Activated naive CD4-positive, alpha-beta T cell treated with Interleukin-2 at 50 U/mL for 16 hours (primary cell): ENCODE measurements at places on chromosomes 1 and 21.

- no peak for DNase-seq
These were observed 194.2 kb upstream of the FMN2 start for GRCh38 chr1:239897458-239897857.

- no peak for DNase-seq
These were observed 46.9 kb upstream of the GNG12 start for GRCh38 chr1:67880056-67880601.

DNA sequence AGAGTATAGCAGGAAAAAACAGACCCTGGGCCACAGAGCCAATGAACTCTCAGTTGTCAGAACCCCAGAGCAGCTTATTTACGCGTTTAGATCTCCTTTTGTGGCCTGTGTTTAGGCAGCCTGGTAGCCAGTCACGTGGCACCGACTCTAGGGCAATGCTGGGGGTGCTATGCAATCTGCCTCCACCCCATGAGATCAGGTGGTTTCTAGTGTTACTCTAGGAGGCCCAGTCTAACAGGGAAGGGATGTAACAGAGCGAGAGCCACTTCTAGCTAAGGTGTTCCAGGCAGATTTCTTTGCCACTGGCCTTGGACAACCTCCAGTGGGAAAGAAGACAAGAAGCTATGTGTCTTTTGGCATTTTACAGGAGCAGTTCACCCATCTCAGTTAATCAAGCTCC is 12.0 kb upstream of the A3GALT2 start:
- DNase-seq: no peak

DNA sequence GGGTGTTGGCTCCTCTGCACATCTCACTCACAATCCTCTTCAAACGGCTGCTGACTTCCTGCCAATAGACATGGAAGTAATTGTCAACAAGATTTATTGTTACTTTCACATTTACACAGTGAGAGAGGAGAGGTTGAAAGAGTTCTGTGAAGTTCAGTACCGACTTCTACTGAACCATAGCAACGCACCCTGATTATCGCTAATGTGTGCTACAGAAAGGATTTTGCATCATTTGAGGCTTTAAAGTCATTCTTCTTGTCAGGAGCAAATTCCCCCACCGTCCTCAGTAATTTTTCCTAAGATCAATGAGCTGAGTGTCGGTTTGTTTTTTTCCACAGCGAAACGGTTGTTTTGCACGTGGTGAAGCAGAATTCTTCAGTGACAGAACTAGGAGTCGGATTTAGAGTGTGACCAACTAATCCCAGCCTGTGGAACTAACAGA is 361.0 kb downstream of the ADGRL2 start:
- DNase-seq: no peak

DNA sequence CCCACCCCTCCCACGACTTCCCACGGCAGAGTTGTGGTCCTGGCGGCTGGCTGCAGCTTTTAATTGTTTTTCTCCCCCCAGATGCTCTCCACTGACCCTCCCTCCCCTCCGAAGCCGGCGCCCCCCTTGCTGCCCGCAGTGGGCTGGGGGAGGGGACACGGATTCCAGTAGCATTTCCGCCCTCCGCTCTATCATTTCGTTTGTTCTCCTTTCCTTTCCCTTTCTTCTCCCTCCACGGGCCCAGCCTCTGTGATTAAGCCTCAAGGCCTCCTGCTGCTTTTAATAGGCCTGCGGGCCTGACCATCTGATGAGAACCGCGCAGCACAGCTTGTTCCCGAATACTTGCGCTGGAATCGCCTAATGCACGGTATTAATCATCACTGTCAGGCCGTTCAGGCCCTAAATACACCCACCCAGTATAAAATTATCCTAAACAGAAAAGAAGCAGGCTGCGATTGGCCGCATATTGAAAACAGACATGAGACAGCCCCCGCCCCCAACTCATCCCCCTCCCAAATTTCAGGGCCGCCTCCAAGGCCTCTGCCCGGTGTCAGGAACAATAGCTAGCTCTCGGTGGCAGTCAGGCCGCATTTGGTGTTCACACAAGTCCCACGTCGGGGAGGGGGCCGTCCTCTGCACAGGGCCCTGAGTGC is 102.0 kb upstream of the ARHGEF16 start:
- DNase-seq: no peak

DNA sequence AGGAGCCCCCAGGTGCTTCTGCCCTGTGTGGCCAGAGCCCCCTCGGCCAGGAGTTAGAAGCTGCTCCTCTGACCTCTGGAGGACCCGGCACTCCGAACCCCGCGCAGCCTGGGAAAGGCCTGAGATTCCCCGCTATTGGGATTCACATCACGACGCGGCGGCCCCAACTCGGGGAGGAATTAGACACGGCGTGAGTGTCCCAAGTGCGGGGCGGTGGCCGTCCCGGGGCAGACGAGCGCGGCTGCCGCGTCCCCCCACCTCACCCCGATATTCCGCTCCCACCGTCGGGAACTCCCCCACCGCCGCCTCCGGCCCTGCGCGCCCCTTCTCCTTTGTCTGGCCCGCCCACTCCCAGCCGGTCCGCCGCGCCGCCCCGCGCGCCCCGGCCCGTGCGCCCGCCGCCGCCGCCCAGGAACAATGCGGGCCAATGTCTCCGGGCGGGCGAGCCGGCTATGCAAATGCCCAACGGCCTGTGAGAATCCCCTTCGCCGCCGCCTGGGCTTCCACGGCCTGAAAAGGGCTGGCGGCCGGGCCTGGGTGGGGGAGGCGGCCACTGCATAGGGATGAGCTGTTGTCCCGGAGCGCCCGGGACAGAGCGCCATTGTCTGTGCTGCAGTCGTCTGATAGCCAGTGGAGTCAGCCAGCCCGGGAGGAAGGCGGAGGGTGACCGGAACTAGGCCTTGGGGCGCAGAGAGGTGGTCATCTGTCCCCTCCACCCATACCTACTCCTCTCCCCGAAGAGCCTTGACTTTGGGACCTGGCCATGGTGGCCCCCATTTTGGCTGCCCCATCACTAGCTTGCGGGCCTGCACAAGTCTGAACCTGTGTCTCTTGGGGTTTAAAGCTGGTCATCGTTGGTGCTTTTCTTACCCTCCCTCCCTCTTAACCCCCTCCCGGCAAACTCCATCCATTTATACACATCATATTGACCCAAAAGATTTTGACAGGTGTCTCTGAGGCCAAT is 19.4 kb downstream of the RHBG start:
- no peak for DNase-seq

DNA sequence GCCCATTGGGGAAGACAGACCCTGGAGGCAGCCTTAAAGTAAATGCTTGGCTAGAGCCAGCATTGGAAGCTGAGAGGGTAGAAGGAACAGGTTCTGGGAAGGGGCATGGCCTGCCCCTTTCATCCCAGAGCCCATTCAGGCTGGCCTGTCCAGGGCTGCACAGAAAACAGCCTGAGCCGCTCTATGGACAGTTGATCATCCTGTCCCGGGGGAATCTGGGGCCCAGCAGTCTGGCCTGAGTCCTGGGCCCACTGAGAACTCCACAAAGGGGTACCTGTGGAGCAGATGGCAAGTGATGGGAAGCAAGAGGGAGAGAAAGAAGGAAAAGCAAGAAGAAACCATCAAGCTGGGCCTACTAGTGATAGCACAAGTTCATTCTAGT is 13.2 kb downstream of the TMEM81 start:
- no peak for DNase-seq

GRCh38 chr1:74412244-74412643 is 100.2 kb downstream of the LRRC53 start:
- no peak for DNase-seq

DNA sequence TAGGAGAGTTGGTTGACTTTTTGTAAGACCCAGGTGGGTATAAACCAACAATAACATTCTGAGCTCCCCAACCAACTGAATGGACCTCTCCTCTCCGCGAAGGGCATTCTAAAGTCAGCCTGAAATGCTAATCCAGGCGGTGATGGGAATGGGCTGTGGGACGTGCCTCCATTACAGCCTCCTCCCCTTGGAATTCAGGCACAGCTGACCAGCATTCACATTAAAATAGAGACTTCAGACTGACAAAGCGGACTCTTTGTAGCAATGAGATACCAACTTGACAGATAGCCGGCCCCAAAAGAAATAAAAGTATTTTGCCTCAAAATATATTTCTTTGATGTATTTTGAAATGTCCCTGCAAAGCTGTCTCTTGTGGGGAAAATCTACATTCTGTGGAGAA is 101.7 kb downstream of the KIF26B start:
- no peak for DNase-seq

- DNase-seq: no peak
These were observed 108.7 kb downstream of the LTN1 start for GRCh38 chr21:28883931-28884330.

DNA sequence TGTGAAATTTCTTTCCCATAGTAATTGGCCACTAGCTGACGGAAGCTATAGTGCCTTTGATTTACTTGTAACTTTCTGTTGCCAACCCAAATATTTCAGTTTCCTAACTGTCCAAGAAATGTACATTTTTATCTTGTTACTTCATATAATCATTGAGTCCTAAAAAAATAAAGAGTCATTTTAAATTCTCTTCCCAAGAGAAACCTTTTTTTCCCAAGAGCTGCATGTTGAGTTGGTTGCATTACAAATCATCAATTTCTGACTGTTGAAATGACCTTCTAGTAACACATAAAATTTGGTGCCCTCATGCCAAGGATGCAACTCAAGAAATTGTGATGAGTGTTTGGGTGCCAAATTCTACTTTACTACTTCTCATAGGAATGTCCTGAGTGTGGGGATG is 61.0 kb downstream of the HMCN1 start:
- DNase-seq: no peak

- no peak for DNase-seq
These were observed 655 bp upstream of the KIRREL1 start for GRCh38 chr1:157992833-157993146.

GRCh38 chr21:46219591-46220239 is 8.9 kb downstream of the LSS start:
- DNase-seq: no peak

DNA sequence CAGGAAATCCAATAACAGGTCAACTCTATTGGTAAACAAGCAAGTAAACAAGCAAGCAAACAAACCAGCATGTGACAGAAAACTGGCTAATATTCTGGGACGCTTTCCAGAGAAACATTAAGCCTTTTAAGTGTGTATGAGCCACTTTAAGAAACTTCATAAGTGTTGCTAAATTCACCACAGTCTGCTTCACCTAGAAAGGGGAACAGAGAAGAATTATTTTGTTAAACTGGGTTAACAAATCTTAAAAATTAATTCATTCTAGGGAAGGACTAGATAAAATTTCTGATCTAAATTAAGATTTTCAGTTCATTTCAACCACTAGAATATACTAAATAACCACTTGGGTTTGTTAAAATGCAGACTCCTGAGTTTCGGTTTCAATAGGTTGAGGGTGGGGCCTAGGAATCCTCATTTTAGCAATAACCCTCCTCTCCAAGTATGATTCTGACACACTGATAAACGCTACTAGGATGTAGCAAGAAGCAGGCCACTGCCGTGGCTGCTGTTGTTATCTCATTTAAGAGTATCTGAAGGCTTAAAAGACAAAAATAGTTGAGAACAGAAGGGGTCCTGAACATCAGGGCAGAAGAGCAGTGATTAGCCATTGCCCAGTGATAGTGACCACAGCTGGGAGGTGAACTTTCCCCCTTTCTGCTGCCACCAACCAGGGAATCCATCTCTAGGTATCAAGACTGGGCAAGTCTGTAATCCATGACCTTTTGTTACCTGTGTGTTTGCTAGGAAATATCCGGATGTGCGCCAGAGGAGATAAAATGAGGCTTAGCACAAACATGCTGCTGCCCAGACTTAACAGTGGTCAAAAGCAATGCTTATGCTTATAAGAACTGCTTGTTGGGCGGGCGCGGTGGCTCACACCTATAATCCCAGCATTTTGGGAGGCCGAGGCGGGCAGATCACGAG is 11.2 kb downstream of the CREG1 start:
- DNase-seq: no peak

DNA sequence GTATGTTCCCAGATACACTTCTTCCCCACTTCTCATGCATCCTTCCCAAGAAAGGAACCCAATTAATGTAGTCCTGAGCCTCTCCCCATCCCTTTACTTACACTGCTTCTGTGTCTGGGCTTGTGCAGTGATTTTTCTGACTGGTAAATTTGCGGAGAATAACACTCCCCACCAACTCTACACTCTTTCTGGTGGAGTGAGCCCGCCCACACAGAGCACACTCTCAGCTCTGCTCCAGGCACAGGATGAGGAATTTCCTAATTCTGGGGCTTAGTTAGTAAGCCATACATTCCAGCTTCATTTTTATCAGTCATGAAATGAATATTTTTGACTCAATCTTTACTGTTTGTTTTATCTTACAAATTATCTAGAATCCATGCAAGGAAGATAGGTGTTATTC is 38.6 kb downstream of the FMO4 start:
- no peak for DNase-seq

DNA sequence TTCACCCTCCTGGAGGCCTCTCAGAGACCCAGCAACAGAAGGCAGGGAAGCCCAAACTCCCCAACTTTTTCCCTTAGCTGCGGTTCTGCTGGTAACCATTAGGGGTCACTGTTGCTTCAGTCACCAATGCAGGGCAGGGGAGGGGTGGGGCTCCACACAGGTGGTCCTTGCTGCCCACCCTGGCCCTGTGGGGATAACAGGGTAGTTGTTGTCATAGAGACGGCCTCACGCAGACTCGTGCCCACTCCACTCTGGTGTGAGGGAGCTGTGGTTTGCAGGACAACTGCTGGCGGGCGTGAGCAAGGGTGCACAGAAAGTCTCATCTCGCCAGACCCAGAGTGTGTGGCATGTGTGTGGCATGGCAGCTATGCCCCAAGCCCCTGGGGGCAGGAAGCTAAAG is 19.9 kb downstream of the INSRR start:
- peak; percentile 45 for DNase-seq

DNA sequence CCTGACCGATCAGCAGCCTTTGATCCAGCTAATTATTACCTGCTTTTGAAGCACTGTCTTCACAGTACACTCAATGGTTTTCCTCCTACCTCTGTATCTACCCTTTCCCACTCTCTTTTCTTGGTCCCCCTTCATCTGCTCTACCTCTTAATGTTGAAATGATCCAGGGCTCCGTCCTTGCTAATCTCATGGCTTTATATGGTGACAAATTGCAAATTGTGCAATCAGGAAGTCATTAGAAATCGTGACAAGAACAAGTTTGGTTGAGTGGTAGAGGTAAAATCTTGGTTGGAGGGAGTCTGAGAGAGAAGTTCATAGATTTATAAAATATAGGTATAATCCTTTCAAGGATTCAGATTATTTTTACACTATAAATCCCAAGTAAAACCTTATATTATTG is 9.6 kb upstream of the CYB5R1 start:
- DNase-seq: no peak

DNA sequence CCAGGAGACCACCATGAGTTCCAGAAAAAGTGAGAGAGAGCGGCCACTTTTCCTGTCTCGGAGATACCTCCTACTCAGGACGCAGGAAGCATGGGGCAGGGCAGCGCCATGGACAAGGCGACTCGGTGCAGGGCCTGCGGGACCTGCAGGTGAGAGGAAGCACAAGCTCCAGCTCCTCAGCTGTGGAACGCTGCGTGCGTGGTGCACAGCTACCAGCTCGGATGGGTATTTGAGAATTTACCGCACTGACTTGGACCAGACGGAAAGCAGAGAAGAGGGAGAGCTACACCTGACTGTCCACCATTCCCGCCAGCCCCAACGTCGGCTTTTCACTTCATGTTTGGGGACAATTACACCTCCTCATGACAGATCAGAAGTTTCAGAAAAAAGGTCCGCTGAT is 8.2 kb upstream of the CDK11A start:
- DNase-seq: no peak
